Endothelial cell (in vitro differentiated cells): ENCODE measurements at places on chromosomes 2 and 18.
A peak's percentile ranks its signal among the peaks of the same experiment; 100 is the strongest.

DNA sequence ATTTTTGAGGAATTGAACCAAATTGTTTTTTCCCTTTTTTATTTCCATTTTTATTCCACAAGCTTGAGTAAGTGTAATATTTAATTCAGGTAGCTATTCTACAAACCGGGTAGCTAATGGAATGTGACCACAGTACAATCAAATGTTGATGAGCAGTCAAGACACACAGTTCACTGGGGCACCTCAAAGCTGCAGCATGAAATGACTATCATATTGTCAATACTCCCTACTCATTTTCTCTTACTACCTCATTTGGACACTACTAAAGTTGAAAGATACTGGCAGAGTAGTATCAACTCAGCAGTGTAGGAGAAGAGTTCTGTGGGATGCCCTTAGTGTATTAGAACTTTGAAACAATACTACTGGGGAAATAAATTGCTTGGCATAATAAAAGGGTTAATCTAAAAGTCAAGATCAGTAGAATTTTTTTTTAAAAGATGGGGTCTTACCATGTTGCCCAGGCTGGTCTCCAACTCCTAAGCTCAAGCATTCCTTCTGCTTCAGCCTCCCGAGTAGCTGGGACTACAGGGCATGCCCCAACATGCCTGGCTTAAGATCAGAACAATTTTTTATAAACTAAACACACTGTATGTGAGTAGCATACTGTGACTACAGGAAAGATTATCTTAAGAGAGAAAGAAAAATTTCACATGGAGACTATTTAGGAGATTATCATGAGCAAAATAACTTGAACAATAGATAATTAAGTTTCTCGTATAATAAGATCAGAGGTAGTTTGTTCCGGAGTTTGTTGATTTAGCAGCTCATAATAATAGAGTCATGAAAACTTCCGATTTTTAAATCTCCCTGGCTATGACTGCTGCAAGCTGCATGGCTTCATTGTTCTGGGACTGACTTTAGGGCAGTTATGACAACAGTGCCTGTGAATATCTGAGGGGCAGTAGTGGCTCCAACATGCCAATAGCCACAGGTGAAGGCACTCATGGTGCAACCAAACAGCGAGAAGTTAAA is 43.7 kb downstream of the MYO3B start:
- no peak for DNase-seq
- H3K4me1 ChIP-seq = peaks cover 12% of the 10 kb centered on the region
- H3K4me3 ChIP-seq = no peak overlapping the region
- H3K27me3 ChIP-seq = peaks cover 2% of the 10 kb centered on the region
- no peak overlapping the region for H3K27ac ChIP-seq
- H3K36me3 ChIP-seq = no peaks in the 10 kb centered on the region

- no peaks in the 10 kb centered on the region for H3K4me1 ChIP-seq
- no peak for DNase-seq
- H3K36me3 ChIP-seq = no peaks in the 10 kb centered on the region
- no peak overlapping the region for H3K4me3 ChIP-seq
Observed at GRCh38 chr2:236975766-236976165, 109.9 kb upstream of the COPS8 start.

DNA sequence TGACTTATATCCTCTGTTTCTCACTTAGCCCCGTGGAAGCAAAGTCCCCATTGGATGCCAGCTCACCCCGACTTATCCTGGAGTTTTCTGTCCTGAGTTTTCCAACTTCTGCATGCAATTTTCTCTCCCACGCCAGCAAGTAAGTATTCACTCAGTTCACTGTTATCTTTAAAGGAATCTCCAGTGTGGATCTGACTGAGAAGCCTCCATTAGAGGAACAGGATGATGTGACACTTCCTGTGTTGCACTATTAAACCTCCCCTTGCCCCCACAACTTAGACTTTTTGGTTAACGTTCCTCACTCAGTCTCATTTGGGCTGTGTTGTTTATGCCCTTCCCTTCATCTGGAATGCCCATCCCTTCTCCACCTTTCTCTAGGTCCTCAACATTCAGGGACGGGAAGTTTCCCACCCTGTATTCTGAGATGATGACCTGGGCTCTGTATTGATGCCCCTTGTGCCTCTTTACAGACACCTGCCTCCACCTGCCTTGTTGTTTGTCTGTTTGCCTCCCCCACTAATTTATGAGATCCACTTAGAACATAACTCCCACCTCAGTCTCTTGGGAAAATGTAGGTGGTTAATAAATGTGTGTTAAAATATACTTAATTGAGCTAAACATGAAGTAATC is 536.1 kb upstream of the RAB6C start:
- peaks cover 5% of the 10 kb centered on the region for H3K27me3 ChIP-seq
- H3K4me3 ChIP-seq = no peak overlapping the region
- no peak overlapping the region for H3K27ac ChIP-seq
- no peak for DNase-seq

- H3K27me3 ChIP-seq = peaks cover 2% of the 10 kb centered on the region
- H3K36me3 ChIP-seq = no peaks in the 10 kb centered on the region
- H3K27ac ChIP-seq = peak overlapping the region; percentile 53
- H3K4me1 ChIP-seq = peaks cover 56% of the 10 kb centered on the region
Observed at GRCh38 chr2:136005462-136006196, 20.2 kb upstream of the DARS1 start.

GRCh38 chr18:11672198-11672597 is 16.9 kb upstream of the GNAL start:
- DNase-seq = no peak
- peaks cover 22% of the 10 kb centered on the region for H3K4me1 ChIP-seq
- H3K27ac ChIP-seq = no peak overlapping the region
- no peaks in the 10 kb centered on the region for H3K36me3 ChIP-seq
- peaks cover 2% of the 10 kb centered on the region for H3K27me3 ChIP-seq

GRCh38 chr2:136495636-136496035 is 269.7 kb upstream of the THSD7B start:
- H3K27ac ChIP-seq = no peak overlapping the region
- no peak overlapping the region for H3K4me3 ChIP-seq
- no peaks in the 10 kb centered on the region for H3K4me1 ChIP-seq
